ENCODE measurements at places on chromosomes 7 and 10.

GRCh38 chr10:114233482-114233881, 5.6 kb upstream of the VWA2 start:
- DNase-seq, result no peak

DNA sequence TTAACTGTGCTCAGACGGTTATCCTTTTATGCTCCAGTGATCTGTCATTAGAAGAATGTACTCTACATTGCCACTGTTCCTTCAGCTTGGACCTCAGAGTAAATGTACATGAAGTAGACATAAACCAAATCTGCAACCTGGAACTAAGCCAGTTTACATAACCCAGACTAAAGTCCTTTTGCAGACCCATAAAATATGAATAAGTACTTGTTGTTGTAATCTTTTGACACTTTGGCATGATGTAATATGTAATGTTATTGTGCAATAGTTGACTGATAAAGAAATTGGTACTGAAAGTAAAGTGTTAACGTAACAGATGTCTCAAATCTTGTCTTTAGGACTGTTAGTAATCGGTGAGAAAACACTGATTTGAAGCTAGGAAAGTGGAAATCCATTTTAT, 115.8 kb upstream of the SORCS1 start:
- DNase-seq, result no peak

GRCh38 chr7:34227525-34227924, 322.2 kb downstream of the BMPER start:
- no peak for DNase-seq

DNA sequence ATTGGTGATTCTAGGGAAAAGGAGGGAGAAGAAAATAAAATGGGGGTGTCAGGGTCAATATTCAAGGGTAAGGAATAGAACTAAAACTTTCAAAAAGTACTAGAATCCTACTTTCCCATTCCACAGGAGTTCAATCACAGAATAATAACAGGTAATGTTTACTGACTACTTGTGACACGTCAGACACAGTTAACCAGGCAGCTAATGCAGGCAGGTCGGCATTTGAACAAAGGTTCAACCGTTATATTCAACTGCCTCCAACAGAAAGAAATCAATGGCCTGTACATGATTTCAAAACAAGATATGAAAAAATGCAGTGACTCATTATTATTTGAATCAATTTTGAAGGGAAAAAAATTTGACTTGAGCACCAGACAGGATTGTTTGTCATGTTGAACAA, 3.1 kb downstream of the ASB15 start:
- DNase-seq, result no peak

GRCh38 chr7:26937939-26938623, 73.7 kb upstream of the SKAP2 start:
- DNase-seq, result no peak

GRCh38 chr7:137304624-137305235, 38.8 kb downstream of the PTN start:
- DNase-seq, result no peak

DNA sequence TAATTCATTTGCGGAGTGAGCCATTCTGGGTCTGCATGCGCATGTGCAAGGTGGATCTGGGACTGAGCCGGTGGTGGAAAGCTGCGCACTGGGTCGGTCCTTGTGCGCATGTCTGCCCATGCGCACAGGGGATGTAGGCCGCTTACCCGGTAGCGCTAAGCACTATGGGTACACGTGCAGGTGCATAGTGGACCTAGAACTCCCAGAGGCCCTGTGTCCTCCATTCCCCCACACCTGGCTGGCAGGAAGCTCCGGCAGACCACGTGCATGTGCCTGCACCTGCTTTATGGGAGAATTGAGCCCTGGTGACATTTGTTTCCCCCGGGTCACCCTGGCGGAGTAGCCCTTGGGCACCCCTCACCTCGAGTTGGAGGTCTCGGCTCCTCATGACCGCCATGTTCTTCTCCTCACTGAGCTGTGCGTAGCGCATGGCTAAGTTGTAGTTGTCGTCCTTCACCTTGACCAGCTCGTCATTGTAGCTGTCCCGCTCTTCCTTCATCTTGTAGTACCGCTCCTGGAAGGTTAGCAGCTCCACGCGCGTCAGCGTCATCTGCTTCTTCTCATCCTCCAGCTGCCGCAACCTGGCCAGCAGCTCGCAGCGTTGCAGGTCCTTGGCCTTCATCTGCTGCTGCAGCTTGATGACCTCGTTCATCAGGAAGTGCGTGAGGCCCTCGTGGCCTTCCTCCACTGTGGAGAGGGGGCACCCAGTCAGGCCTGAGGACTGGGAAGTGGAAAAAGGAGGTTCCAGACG, 99.6 kb downstream of the CARD11 start:
- DNase-seq, result no peak

GRCh38 chr7:114959931-114960330, 38.0 kb downstream of the MDFIC start:
- DNase-seq, result no peak

DNA sequence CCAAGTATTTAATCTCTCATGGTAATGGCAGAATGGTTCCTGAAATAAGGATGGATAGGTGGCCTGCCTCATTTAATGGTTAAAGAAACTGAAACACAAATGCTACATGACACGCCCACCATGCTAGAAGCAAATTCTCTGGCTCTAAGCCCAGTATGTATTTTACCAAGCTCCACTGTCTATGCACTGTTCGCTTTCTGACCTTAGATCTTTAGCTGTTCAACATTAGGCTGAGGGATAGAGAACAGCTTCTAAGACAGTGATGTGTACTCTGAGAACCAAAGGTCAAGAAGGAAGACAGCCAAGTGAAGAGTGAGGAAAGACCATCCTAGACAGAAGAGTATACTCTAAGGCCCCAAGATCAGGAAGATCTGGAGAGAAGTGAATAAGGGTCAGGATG, 26.6 kb downstream of the FAM3C start:
- DNase-seq, result no peak

DNA sequence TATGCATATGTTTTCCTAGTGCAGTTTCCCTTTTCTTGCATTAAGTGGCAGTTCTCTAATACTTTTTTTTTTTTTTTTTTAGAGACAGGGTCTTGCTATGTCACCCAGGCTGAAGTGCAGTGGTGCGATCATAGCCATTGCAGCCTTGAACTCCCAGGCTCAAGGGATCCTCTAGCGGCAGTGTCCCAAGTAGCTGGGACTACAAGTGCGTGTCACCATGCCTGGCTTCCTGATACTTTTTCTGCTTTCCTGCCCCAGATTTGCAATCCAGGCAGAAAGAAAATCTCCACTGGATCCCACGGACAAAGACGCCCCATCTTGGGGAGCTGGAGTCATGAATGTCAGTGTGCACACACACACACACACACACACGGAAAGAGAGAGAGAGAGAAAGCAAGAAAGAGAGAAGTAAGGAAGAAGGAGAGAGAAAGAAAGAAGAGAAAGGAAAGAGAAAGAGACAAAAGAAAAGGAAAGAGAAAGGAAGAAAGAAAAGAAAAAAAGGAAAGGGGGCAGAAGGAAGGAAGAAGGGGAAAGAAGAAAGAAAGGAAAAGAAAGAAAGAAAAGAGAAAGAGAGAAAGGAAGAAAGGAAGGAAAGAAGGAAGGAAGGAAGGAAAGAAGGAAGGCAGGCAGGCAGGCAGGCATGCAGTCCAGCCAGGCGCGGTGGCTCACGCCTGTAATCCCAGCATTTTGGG, 37.5 kb upstream of the OCM2 start:
- no peak for DNase-seq

- DNase-seq, result no peak
Observed at GRCh38 chr7:103751311-103751880, 238.1 kb downstream of the RELN start.

DNA sequence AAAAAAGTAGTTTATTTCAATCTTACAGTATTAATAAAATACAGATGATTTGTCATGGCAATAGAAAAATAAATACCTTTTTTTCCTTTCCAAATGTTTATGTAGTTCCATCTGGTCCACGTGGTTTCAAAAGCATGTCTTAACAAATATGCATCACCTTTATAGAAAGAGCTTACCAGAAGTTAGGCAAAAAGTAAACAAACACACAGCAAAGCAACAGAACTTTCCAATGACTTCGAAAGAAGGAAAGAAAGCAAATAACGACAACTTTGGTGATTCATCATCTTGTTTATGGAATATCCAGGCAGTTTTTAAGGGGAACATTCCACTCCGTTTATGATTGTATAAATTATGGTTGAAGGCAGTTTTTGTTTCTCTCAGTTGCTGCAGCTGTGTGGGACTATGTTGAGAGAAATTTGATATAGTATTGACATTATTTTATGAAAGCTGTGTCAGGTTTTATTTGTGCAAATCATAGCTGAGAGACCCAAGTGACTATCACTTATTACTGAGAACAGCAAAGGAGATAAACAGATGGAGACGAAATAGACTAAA, 203.1 kb downstream of the CDC14C start:
- DNase-seq, result no peak

DNA sequence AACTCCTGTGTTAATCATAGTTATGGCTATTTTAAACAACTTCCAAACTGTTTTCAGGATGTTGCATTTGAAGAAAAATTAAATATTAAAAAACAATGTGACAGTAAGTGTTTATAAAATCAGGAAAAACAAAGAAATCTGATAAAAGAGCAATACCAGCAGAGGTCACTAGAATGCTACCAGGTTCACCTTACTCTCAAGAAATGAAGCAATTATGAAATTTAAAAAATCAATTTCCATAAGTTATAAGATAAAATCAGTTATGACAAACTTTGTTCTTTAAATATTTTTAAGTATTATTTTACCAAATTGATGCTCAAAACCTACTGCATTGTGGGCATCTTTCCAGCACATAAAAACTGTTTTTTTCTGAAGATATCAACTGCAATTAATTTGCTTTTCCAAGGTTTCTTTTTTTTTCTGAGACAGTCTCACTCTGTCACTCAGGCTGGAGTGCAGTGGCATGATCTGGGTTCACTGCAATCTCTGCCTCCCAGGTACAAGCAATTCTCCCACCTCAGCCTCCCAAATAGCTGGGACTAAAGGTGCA, 50.7 kb upstream of the RHEB start:
- no peak for DNase-seq

DNA sequence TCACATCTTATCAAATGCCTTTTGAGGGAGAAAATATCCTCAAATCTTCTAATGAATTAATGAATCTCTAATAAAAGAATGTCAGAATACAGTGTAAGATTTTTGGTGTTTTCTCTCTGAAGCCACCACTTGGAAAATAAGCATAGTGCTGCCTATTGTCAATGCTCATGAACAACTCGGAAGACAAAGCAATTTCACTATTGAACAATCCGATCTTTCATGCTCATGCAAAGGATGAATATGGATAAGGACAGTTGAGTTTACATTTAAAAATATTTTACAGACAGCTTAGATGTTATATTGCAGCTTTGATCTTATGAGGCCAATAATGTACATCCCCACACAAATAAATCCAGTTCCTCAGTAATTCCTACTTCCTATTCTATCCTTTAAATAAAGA, 40.6 kb downstream of the MAGI2 start:
- no peak for DNase-seq

DNA sequence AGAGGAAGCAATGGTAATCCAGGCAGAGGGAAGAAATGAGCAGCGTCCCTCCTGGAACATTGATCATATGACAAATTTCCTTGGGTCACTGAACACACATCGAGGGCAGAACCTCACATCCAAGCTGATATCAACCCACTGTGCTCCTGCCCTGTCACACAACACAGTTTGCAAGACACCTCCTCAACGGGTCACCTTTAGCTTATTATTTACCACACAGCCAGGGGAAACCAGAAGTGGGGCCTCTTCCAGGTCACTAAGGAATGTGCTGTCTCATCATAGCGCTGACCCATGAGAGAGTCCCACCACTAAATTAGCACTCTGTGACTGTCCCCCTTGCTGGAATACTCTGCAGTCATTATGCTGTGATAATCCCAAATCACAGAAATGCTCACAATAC, 69.7 kb upstream of the PPP1R3C start:
- DNase-seq, result no peak

GRCh38 chr10:86965986-86966654, 2.2 kb upstream of the ADIRF start:
- DNase-seq, result no peak

DNA sequence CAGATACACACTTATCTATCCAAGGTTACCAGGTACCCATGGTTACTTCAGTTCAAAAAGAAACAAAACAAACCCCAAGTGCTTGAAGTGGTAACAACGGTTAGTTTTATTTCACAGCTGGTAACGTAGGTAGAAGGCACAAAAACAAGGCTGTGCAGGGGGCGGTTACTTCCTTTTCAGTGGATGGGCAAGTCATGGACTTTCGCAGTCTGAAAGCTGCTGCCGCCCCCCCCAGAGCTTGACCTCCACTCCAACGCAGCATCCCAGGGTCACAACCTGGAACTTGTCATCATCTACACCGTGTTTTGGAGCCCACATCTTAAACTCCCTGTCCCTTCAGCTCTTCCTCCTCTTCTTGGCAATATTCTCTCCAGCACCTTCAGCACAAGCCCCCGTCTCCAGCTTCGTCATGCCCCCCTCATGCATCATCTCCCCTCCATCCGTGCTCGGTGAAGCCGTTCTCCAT, 181.2 kb upstream of the ITGB1 start:
- no peak for DNase-seq

GRCh38 chr10:83915801-83916200, 223.5 kb upstream of the GHITM start:
- no peak for DNase-seq

DNA sequence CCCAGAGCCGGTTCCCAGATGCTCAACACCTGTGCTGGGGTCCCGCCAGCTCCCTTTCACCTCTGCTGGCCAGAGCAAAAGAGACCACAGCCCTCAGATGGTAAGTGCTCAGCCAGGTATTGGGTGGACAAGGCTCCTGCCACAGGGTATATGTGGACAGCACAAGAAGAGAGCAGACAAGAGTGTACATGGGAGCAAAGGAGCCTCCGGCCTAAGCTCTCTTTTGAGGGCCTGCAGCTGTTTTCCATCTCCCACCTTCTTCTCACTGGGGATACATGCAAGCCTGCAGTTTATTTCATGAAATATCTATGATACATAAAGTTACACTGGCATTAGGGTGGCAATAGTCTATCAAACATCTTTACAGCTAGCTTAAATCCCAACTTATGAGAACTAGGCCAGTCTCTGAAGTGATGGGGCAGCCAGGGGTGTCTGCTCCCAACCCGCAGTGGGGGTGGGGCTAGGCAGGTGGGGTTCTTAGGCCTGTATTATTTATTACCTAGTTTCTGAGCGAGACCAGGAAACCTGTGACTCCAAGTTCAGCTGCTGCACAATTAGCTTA, 50.4 kb upstream of the DDC start:
- no peak for DNase-seq

- DNase-seq, result no peak
Observed at GRCh38 chr10:71999360-72000072, 35.3 kb downstream of the CHST3 start.

GRCh38 chr10:7362471-7362870, 48.4 kb downstream of the SFMBT2 start:
- no peak for DNase-seq

- DNase-seq, result no peak
Observed at GRCh38 chr7:44086627-44087026, 4.3 kb upstream of the POLM start.

GRCh38 chr7:80583901-80584300, 54.5 kb upstream of the CD36 start:
- no peak for DNase-seq

DNA sequence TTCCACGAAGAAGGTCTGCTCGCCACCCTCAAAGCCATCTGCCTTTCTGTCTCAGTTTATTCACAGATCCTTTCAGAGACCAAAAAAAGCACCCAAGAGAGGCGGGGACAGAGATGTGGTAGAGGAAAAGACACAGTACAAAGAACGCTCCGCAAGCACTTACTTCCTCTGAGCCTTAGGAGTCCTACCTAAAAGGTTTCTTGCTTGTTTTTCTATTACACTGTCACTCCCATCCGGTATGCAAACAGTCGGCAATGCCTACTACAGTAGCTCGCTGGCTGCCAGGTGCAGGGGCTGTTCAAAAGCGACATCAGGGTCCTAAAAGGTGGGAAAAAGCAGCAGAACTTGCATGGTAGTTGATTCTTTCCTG, 816 bp downstream of the TECPR1 start:
- DNase-seq, result peak; percentile 5
